ENCODE measurements at places on chromosomes 5 and 9.
A peak's percentile ranks its signal among the peaks of the same experiment; 100 is the strongest.

- DNase-seq: no peak
These were observed 213.7 kb downstream of the DCP2 start for GRCh38 chr5:113190347-113190746.

DNA sequence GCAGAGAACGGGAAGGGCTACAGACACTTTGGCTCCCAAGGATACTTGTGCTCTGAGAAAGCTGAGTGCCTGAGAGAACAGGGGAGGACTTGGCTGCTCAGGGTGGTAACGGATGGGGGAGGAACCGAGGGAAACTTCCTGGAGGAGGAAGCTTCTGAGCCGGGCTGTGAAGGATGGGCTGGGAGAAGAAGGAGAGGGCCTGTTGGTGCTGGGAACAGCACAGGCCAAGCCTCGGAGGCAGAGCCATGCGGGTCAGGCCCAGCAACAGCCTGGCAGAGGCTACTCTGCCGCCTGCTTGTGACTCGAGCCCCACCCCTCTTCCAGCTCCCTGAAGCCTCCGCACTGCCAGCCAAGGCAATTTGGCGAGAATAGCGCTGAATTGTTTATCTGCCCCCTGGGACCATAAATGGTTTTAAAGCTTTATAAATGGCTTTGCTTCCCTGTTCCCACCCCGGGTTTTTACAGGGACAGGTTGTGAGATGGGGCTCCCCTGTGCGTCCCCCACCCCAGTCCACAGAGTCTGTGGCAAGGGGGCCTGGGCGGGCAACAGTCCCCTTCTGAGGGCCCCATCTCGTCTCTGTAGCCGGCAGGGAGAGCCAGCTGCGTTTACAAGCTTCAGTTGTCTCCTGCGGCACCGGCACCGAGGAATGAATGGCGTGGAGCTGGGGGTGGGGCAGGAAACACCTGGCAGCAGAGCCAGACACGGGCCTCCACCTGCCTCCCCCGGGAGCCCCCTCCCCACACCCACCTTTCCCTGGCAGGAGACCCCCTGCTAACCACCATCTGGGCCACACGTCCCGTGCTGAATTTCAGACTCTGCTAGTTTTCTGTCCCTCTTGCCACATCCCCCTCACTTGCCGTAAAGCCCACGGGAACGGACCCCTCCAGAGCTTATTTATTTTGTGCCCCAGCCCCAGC is 24.4 kb downstream of the FAM163B start:
- DNase-seq: no peak

GRCh38 chr9:129307227-129307970 is 129.3 kb upstream of the IER5L start:
- DNase-seq: no peak

DNA sequence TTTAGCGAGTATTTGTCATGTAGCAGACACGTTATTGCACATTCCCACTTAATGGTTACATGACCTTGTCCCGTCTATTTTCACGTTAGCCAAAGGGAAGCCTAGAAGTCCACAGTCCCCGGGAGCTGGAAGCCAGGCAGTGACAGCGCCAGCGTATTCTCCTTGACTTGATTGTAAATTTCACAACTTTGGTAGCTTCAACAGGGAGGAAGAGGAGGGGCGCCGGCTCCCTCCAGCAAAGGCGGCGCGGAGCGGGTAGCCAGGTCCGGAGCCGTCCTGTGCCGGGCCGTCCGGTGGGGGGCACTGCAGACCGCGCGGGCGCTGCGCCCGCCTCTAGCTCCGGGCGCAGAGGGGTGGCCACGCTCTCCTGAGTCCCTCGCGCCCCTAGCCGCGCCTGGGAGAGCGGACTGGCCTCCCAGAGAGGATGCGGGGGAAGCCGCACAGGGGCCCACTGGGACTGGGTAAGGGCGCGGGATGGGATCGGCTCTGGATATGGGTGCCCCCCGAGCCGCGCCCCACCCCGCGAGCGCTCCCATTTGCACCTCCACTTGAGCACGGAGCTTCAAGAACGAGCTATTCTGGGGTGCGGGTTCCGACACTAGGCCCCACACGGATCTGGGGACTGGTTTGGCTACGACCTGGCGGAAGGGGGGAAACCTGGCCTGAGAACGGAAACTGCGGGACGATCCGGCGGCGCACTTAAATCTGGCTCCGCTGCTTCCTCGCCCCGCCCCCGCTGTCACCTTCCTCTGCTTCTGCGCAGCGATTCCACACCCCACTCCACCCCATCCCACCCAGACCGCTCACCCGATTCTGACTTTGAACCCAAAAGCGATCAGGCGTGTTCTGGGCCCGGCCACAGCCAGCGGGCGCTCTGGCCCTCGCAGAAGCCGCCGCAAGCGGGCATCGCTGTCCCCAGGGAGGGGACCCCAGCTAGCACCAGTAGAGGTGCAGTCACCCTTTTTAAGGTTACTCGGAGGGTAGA is 23.8 kb downstream of the KLF4 start:
- DNase-seq: peak; percentile 53

DNA sequence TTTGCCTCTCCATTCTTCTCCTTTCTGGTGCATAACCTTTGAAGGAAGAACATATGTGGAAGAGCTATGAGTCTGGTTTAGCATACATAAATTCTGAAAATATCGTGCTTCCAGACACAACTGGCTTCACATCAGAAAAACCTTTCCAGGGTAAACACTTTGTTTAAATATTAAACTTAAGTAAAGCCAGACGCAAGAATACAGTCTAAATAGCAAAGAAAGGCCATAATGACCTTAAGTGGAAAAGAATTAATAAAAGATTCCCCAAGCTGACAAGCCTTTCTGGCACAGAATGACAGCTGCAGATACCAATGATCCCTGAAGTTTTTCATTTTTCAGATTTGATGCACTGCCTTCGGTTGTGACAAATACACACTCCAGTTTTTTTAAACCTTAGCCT is 13.5 kb upstream of the TSSK1B start:
- DNase-seq: no peak

GRCh38 chr9:81604306-81605169 is 84.8 kb downstream of the TLE1 start:
- peak; percentile 41 for DNase-seq

DNA sequence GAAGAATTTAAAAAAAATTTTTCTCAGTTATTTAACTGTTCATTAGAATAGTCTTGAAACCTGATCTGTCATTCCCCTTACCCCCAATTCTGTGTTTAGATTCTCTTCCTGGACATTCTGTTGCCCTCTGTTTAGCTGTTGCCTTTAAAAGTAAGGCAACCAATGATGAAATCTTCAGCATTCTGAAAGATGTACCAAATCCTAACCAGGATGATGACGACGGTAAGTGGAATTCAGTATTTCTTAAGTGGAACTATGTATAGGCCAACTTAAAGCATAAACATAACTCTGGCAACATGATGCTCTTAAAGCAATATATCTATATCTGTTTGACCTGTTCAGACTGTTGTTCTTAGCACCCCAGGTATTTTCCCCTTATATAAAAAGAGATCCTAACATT is 27.2 kb downstream of the NCBP1 start:
- DNase-seq: no peak

DNA sequence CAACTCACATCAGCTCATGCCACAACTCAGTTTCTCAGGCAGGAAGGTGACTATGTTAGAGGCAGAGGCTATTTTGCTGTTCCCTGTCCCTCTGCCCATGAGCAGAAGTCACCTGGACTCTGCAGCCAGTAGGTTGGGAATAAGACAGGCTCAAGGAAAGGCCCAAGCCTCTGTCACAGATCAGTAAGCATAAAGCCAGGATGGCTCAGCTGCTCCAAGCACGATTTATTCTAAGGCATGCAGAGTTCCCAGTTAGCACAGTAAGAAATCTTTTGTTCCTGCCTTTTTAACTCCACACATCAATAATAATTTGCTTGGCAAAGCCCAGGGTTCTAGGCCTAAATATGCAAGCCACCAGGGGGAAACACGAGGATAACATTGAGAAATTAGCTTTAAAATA is 249.0 kb upstream of the ADRA1B start:
- no peak for DNase-seq

GRCh38 chr9:32552172-32552872 is at the start of the genes SMIM27 and TOPORS:
SMIM27 (plus strand) TSS chr9:32552327; CDS start chr9:32552435, 108 bp downstream.
TOPORS (minus strand) TSS chr9:32552586; CDS start chr9:32552436, 150 bp downstream.
- DNase-seq: peak; percentile 94

GRCh38 chr5:143065996-143066522 is 295.9 kb downstream of the ARHGAP26 start:
- DNase-seq: no peak

DNA sequence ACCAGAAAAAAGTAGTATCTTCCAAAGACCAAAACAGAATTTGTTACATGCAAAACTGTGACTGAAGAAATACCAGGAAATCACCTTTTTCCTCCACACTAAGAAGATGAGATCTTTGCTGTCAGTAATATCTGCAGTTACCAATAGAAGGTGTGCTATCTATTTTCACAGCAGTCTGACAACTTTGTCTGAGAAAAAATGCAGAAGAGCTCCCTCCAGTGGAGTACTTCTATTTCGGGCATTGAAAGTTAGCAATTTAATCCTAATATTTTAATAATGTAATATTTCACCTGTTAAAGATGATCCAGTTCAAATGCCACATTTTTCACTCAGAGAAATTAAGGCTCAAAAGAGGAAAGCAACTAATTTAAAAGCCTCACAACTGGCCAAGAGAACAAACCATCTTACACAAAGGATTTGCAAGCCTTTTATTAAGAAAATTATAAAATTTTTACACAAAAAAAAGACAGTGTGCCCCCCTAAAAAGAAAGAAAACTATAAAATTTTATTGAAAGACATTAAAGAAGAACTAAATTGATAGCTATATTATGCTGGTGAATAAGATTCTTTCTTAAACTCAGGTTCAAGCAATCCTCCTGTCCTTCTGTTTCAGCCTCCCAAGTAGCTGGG is 50.6 kb downstream of the DEPDC1B start:
- peak; percentile 51 for DNase-seq

DNA sequence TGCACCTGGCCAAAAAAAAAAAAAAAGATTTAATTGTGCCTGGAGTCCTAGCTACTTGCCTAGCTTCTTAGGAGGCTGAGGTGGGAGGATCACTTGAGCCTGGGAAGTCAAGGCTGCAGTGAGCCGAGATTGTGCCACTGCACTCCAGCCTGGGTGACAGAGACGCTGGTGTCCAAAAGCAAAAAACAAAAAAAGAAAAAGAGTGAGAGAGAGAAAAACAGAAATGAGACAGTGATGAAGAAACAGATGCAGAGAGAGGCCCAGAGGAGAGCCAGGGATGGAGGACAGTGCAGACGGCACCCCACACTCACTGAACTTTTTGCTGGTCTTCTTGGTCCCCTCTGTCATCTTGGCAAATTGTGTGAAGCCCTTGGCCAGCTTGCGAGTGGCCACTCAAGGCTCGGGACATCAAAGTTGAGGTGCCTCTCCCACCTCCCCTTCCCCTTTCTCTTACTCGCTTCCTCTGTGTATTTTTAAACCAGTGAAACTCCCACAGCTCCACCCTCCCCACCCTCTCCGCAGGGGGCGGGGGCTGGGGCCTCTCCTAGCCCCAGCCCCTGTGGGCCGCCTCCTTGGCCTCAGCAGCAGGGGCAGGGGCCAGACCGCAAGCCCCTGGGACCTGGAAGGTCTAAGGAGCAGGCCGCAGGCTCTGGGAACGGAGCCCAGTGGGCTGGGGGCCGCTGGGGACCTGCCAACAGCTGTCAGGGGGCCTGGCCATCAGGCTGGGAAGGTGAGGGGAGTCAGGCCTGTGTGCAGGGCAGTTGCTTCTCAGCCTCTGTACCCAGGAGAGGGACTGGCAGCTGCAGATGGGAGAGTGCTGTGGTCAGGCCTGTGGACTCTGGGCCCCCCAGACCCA is at the start of gene SH2D3C:
TSS of gene SH2D3C (minus strand) at position 387 of the 856 bp plus-strand sequence. CDS start at position 348, 39 bp downstream.
- no peak for DNase-seq

DNA sequence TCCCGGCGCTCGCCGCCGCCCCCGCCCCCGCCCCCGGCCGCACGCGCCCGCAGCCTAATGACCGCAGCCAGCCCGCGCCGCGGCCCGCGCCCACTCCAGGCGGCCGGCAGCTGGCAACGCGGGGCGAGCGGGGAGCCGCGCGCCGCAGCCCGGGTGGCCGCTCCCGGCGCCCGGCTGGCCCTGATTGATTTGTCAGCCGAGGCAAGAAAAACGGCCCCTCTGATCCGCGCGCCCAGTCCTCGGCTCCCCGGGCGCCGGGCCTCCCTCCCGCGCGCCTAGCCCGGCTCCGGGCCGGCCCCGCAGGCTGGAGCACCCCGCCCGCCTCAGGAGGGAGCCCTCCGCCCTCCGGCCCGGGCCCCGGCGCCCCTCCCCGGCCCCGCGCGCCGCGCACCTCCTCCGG is 11.9 kb upstream of the LHX2 start:
- no peak for DNase-seq

DNA sequence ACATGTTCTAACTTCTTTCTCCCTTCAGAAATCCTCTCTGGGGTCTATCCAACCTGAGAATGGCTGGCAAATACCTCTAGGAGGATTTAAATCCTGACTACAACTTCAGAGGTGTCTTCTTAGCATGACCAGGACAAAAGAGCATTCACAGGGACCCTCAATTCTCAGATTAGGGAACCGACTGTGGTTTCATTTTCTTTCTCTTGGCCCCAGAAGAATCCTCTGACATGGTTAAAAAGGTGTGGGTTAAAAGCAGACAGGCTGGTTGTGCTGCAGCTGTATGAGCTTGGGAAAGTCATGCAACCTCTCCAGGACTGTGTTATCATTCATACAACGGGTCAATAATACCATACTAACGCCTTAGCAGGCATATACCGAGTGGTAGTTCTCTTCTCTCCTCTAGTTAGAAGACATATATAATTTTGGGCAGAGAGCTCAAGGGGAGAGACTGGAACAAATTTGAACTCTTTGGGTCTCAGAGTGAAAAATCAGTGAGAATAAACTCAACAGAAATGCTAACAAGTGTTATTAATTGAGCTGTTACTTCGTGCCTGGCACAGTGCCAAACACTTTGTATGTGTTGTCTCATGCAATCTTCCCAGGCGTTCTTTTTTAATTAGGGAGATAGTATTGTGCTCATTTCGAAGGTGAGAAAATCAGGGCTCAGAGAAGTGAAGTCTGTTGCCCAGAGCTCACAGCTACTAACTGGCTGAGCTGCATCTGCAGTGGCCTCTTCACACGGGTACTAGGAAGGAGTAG is 35.2 kb downstream of the INSYN2B start:
- no peak for DNase-seq

- no peak for DNase-seq
These were observed 17.7 kb upstream of the FTMT start for GRCh38 chr5:121834021-121834420.

- DNase-seq: no peak
These were observed 199.8 kb downstream of the LRRC70 start for GRCh38 chr5:62778316-62779009.

- DNase-seq: no peak
These were observed 340.5 kb downstream of the PIK3R1 start for GRCh38 chr5:68555907-68556681.

- no peak for DNase-seq
These were observed 69.7 kb downstream of the GPBP1 start for GRCh38 chr5:57243286-57244137.
